ENCODE measurements at places on chromosomes 2 and 18.

DNA sequence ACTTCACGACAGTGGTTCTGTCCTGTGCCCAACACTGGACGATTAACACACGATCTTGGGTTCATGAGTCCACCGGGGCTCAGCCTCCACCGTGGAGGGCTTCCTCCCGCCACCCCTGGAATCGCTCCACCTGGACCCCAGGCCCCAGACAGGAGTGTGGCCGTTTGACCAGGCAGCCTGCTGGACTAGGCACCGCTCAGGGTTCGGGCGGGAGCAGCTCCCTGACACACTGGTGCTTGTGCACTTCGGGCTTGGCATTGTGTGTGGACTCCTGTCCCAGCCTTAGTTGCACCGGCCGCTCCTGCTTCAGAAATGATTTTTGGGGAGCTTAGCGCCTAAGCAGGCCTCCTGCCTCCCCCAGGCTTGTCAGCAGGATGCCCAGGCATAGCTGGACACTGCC, 617.4 kb upstream of the SALL3 start:
- no peak for DNase-seq

GRCh38 chr2:230672836-230673235, 39.8 kb upstream of the CAB39 start:
- DNase-seq, result no peak

- DNase-seq, result no peak
These were observed 29.9 kb downstream of the PTPN18 start for GRCh38 chr2:130385709-130386108.

DNA sequence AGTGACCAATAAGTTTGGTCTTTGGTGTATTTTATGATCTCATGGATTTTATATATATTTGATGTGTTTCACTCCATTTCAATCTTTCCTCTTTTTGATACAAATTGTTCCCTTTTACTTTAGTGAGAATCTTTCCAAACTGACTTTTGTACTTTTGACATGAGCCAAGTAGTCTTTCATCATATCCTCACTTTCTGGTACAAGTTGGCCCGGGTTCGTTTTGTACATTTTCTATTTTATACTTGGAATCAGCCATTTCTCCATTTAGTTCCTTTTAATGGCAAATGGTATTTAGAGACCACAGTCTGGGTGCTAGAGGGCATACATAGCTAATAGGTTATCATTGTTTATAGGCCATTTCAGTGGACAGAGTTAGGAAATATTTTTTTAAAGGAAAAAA, 147.9 kb upstream of the MYO3B start:
- DNase-seq, result no peak

GRCh38 chr2:44705876-44706480, 235.5 kb upstream of the SIX3 start:
- no peak for DNase-seq

DNA sequence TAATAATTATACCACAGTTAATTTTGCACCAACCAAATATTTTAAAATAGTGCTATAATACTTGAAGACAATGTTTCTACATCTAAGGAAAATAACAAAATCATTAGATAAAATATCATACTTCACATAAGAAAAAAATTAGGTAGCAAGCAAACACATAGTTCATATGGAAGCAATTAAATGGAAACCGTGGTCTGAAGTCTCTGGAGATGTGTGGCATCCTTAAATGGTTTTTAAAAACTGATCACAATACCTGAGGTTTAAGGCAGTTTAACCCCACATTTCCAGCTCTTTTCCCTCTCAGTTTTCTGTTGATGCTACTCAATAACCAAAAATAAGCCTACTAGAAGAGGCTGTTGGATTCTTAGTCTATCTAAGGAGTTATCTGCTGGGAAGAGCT, 71.3 kb downstream of the ASXL2 start:
- no peak for DNase-seq

DNA sequence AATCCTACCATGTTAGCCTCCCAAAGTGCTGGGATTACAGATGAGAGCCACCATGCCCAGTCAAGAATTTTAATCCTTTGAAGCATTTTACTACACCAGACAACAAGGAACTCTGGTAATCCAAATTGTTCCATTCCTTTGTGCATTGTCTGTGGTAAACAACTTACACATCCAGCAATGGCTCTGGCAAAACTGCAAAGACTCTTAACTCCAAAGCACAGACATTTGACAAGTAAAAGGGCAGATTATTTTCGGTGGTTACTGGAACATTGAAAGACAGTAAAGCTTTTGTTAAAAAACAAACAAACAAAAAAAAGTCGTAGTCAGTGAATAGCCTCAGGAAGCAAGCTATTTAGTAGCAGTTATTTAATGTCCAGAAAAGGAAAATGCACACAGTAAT, 33.2 kb upstream of the RMND5A start:
- no peak for DNase-seq

- peak; percentile 31 for DNase-seq
These were observed 48.5 kb upstream of the PROKR1 start for GRCh38 chr2:68594674-68595492.

DNA sequence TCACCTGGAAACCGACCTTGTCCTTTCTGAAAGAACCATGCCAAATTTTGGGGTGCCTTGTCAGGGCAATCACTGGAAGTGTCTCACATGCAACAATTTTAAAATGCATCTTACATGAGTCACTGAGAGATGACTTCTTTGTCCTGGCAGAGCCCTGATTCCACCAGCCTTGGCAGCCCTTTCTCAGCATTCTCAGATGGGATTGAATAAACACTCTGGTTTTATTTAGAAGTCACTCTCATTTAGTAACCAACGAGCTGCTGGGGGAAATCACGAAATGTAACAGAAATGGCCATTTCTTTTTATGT, 3.8 kb upstream of the ATP8B1 start:
- no peak for DNase-seq
